ENCODE measurements at places on chromosomes 5 and 9. TPM values are rescaled to one million over a fixed set of nuclear protein-coding genes. Genes with fewer than 3 reads are reported as not detected.

C9orf152 gene
- not detected for total RNA-seq

WNT8A gene
- total RNA-seq: not detected

GOLGA2 gene
- 41.3 TPM for total RNA-seq

PHF24 gene
- 0.12 TPM for total RNA-seq

LECT2 gene
- not detected for total RNA-seq

CTXN3 gene
- total RNA-seq: not detected

SPINK4 gene
- total RNA-seq: not detected

SYK gene
- 15.7 TPM for total RNA-seq

PRDM9 gene
- total RNA-seq: not detected

FABP6 gene
- total RNA-seq: not detected

SPINK6 gene
- not detected for total RNA-seq

AIF1L gene
- 52.5 TPM for total RNA-seq

DNA sequence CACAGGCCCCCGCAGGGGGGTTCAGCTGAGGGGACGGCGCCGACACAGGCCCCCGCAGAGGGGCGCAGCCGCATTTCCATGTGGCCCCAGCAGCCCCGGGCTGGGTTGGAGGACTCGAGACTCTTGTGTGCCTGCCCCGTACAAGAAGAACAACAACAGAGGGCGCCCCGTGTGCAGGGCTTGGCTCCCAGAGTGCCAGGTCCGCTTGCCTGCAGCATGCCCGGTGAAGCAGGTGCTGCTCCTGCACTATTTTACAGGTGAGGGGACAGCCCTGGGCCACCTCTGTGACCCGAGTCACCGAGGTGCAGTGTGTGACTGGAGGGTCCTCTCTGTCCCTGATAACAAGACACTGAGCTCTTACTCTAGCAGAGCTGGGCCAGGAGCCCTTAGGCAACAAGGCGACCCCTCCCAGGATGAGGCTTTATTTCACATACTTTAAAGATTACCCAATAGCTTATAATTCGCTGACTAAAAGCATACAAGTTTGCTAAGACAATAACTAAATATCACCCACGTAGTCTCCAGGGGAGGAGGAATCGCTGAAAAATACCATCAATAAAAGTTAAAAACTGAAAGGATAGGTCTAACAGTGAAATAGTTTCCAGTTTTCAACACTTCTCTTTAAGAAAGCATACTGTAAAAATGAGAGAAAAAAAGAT is 41.7 kb upstream of the SLC9A3 start:
- DNase-seq: no peak

DNA sequence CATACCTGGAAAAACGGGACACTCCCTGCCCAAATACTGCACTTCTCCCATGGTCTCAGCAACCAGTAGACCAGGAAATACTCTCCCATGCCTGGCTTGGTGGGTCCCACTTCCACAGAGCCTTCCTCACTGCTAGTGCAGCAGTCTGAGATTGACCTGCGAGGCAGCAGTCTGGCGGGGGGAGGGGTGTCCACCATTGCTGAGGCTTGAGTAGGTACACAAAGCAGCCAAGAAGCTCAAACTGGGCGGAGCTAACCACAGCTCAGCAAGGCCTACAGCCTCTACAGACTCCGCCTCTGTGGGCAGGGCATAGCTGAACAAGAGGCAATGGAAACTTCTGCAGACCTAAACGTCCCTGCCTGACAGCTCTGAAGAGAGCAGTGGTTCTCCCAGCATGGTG is 191.5 kb upstream of the FTMT start:
- no peak for DNase-seq

- no peak for DNase-seq
Observed at GRCh38 chr5:59358005-59358861, 535.3 kb downstream of the PDE4D start.

- DNase-seq: no peak
Observed at GRCh38 chr5:147072622-147073021, 162.2 kb upstream of the STK32A start.

DNA sequence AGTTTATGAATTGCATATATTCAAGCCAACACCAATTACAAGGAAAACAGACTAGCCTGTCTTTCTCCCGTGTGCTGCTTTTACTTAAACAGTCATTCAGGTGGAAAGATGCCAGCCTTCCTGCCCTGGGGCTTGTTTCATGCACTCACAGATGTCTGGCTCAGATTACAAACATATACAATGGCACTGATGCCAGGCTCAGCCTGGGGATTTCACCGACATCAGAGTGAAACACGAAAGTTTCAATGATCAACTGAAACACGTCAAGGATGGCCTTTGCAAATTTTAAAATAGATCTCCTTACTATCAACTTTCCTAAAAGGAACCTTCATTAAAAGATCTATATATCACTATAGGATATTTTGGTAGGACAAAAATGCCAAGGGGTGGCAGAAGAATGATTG is 1576.5 kb downstream of the EFNA5 start:
- no peak for DNase-seq

DNA sequence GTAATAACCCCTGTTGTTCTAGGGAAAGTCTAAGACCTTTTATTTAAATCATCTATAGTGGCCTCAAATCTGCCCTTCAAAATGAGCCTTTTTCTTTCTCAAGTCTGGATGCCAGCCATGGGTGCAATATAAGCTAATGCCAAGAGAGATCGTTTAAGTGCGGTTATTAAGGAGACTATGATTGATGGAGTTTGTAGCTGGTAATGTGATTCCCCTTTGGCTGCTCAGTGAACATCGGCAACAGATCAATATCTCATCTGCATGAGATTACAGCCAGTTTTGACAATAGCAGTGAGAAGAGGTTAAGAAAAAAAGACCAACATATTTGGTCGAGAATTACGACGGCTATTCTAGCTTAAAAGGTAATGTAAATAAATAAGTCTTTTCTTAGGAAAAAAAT is 1049.4 kb upstream of the NUDT12 start:
- no peak for DNase-seq

DNA sequence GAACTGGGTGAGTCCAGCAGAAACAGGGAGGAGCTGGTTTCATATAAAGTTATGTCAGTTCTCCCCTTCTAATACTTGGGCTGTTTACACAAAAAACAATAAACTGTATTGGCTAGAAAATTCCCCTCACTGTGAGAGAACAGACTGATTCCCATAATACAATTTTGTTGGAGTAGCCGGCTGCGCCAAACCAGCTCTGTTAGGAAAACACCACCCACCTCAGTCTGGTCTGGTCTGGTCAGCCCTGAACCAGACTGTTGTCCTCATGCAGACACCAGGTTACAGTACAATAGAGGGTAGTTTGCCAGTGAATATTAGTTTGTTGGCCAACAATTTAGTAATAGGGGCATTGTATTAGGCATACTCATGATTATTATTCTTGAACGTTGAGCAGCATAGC is 356.4 kb downstream of the EFNA5 start:
- no peak for DNase-seq

DNA sequence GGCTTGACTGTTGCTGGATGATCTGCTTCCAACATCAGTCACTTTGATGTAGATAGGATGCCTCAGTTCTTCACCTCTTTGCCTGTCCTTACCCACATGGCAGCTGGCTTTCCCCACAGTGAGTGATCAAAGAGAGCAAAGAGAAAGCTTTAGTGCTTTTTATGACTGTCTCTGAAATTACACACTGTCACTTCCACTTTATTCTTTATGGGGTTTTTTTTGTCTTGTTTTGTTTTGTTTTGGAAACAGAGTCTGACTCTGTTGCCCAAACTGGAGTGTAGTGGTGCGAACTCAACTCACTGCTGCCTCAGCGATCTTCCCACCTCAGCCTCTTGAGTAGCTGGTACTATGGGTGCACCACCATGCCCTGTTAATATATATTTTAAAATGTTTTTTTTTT is 32.4 kb upstream of the C5orf24 start:
- no peak for DNase-seq

DNA sequence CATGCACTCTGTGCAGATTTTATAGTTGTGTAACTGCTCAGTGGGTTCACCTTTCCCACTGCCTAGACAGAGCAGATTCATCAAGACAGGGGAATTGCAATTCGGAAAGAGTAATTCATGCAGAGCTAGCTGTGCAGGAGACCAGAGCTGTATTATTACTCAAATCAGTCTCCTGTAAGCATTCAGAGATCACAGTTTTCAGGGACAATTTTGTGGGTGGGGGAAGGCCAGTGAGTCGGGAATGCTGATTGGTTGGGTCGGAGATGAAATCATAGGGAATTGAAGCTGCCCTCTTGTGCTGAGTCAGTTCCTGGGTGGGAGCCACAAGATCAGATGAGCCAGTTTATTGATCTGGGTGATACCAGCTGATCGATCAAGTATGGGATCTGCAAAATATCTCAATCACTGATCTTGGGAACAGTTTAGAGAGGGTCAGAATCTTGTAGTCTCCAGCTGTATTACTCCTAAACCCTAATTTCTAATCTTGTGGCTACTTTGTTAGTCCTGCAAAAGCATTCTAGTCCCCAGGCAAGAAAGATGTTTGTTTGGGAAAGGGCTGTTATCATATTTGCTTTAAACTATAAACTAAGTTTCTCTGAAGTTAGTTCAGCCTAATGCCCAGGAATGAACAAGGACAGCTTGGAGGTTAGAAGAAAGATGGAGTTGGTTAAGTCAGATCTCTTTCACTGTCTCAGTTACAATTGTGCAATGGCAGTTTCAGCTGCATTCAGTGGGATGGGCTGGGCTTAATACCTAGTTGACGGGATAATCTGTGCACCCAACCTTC is 12.7 kb upstream of the SVEP1 start:
- DNase-seq: no peak

DNA sequence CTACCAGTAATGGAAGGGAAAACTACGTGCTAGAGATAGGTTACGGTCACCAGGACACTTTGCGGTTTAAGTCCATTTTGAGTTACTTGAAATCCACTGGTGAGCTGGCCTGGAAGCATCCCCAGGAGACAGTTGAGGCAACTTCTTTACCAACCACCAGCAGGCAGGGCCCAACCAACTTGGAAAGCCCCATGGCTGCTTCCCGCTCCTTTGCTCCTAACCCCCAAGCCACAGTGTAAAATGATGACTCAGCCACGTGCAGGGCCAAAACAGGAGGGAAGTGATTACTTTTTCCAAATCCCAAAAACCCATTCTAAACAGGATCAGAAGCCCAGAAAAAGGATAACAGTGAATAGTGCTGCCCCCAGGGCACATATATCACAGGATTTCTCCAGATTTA is 87.4 kb downstream of the PAX5 start:
- no peak for DNase-seq

GRCh38 chr9:128893354-128893753 is 11.4 kb downstream of the LRRC8A start:
- no peak for DNase-seq

- no peak for DNase-seq
Observed at GRCh38 chr9:97311798-97312500, 4.5 kb downstream of the CCDC180 start.

GRCh38 chr5:61918611-61919010 is 387.4 kb upstream of the KIF2A start:
- DNase-seq: no peak

- no peak for DNase-seq
Observed at GRCh38 chr5:31407921-31408693, 123.8 kb downstream of the DROSHA start.

- DNase-seq: no peak
Observed at GRCh38 chr5:111932628-111933027, 175.6 kb upstream of the NREP start.

- no peak for DNase-seq
Observed at GRCh38 chr5:27008604-27009539, 29.5 kb downstream of the CDH9 start.

DNA sequence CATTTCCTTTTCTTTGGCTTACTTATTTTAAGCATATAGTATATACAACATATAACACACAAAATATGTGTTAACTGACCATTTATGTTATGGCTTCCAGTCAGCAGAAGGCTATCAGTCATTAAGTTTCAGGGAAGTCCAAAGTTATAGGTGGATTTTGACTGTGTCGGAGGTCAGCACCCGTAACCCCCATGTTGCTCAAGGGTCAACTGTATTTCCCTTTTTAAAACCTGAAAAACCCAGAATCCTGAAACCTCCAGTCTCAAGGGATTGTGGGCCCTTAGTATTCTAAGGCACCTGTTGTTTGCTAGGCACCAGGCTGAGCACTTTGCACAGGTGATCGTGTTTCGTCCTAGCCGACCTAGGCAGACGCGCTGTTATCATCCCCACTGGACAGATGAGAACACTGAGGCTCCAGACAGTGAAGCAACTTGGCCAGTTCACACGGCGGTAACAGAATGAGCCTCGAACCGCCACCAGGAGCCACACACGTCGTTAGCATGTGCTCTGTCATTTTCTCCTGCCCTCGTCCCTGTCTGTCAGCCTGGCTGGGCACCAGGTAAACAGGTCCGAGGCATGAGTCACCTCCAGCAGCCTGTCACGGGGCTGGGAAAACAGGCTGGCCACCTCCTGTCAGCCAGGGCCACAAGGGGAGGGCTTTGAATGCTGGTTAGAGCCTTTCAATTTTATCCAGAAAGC is 39.9 kb downstream of the DUSP1 start:
- no peak for DNase-seq

- no peak for DNase-seq
Observed at GRCh38 chr5:138092301-138092700, 8.5 kb downstream of the WNT8A start.

GRCh38 chr5:140240987-140241706 is 61.8 kb downstream of the PFDN1 start:
- no peak for DNase-seq

DNA sequence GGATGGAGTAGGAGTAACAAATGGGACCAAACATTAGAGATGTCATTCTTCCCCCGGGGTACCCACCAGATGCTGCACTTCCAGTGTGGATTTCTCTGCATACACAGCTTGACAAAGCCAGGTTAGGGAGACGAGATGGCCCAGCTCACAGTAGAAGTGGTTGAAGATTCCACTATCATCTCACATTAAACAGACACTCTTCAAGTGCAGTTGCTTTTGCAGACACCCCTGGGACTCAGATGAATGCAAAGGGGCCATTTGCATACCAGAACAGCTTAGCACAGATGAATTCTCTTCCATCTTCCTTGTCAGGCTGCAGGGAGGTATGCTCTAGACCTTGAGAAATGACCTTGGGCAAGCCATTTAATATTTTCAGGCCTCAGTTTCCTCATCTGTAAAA is 12.6 kb upstream of the C5orf58 start:
- no peak for DNase-seq

DNA sequence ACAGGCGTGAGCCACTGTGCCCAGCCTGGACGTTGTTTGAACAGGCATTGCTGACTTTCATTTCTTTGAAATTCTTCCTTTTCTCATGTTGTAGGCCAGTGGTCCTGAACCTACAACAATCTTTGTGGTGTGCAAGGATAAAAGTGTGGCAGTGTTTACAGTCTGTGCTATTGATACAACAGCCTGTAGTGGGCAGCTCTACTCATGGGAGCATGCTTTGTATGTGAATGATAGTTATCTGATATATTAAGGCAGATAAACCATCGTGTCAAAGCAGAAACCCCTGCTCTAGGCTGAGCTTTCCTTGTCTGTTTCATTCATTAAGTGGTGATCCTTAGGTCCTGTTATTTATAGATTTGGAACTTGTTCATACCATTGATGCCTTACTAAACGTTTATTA is 42.6 kb downstream of the CSNK1G3 start:
- no peak for DNase-seq

GRCh38 chr9:88418715-88419540 is 30.7 kb downstream of the SPIN1 start:
- DNase-seq: no peak

GRCh38 chr5:73591102-73591695 is 25.7 kb downstream of the UTP15 start:
- peak; percentile 43 for DNase-seq

GRCh38 chr5:171580502-171581265 is 161.2 kb downstream of the FGF18 start:
- DNase-seq: peak; percentile 15

- DNase-seq: no peak
Observed at GRCh38 chr9:92714016-92714415, 44.1 kb upstream of the IPPK start.

- DNase-seq: no peak
Observed at GRCh38 chr9:132631685-132632084, 38.1 kb downstream of the DDX31 start.

GRCh38 chr9:33210006-33210715 is 29.8 kb upstream of the SPINK4 start:
- no peak for DNase-seq

Measured in epithelial cell of proximal tubule (primary cell).